ENCODE measurements at places on chromosomes 16 and 17.

- no peak for DNase-seq
Observed at GRCh38 chr17:82351254-82351712, 7.8 kb upstream of the TEX19 start.

- no peak for DNase-seq
Observed at GRCh38 chr17:12927541-12928425, 90.0 kb downstream of the ELAC2 start.

DNA sequence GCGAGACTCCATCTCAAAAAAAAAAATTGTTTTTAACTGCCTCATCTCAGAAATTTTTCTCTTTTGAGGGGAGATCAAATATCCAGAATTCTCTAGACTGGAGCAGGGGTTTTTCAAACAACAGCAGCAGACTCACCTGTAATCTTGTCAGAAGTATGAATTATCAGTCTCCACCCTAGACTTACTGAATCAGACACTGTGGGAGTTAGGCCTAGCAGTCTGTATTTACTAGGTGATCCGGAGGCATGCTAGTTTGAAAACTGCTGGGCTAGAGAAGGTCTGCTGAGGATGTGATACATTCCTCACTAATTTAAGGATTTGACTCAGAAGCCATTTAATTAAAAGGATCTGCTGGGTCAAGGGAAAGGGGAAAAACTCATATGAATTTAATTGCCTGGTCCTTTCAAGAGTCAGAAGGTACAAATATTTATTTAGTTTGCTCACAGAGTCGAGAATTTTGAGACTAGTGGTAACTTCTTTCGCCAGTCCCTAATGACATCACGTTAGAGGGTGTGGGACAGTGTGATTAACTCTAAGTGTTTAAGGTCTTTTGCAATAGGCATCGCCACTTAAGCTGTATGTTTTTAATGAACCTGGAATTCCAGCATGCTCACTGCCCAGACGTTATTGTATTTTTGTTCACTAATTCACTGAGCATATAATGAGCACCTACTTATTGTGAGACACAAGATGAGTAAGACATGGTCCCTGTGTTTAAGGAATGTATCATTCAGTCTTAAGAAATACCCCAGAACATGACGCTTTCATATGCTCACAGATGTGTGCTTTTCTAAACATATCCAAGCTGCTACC, 14.2 kb downstream of the ATP6V0A1 start:
- no peak for DNase-seq

DNA sequence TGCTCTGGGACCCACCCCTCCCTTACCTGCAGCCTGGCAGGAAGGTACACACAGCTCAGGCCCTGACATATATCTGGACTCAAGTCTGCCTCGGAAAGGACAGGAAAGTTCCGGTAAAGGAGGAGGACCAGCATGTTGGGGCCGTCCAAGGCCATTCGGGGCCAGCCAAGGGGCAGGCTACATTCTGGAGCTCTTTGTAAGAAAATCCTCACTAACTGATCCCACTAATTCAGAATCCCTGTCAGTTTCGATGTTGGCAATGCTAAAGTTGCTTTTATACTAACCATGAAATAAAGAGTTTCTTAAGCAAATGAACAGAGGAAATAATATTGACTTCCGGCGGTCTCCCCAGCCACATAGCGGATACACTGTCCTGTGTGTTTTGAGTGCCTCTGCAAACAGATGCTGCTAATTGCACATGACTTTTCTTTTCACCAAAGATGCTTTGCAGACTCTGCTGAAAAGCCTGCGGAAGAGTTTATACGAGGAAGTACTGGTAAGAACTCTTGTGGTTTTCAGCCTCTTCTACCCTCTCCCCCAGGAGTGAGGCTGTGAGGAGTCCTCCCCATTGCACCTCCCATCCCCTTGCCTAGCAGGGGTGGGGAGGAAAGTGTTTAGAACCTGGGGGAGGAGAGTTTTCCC, 54.8 kb downstream of the PLXDC1 start:
- no peak for DNase-seq

- DNase-seq: no peak
Observed at GRCh38 chr17:82457073-82457928, 1.2 kb upstream of the NARF start.

GRCh38 chr16:69663846-69664245, 62.5 kb downstream of the NQO1 start:
- DNase-seq: no peak

GRCh38 chr17:14080847-14081251, 11.5 kb downstream of the COX10 start:
- no peak for DNase-seq

DNA sequence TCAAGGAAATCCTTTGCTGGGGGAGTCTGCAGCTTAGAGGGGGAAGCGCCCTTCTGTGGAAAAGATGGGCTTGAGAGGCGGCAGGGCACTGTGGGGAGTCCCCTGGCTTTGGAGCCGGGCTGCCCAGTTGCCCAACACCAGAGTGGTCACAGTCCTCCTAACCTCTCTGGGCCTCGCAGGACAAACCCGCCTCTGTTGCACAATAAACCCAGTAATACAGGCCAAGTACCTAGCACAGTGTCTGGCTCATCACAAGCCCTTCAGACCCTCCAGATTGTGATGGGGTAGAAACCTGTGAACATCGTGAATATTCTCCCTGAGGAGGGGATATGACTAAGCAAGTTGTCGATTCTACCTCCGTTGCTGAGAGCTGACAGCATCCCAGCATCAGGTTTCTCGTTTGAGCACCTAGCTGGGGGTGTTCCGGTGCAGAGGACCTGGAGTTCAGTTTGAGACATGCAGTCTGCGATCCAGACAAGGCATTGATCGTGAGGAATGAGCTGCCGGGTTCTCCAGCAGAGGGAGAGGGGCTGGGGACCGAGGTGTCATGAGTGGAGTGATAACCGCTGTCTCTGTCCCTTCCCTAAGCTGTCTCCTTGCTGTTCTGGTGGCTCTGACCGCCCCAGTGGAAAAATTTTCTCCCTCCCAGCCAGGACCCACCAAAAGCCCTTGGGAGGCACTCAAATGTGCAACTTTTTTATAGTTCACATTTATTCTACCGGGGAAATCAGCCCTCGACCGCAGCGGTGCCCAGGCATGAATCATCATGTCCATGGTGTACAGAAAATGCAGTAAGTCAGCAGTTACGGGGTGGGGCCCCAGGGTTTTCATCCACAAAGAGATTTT, 161.9 kb downstream of the WSCD1 start:
- peak; percentile 64 for DNase-seq

GRCh38 chr17:19747829-19748806, at the start of gene ALDH3A1:
Gene ALDH3A1, minus strand, starts transcription at chr17:19748298. Its CDS starts 3,169 bp downstream, at chr17:19745129.
- DNase-seq: no peak

DNA sequence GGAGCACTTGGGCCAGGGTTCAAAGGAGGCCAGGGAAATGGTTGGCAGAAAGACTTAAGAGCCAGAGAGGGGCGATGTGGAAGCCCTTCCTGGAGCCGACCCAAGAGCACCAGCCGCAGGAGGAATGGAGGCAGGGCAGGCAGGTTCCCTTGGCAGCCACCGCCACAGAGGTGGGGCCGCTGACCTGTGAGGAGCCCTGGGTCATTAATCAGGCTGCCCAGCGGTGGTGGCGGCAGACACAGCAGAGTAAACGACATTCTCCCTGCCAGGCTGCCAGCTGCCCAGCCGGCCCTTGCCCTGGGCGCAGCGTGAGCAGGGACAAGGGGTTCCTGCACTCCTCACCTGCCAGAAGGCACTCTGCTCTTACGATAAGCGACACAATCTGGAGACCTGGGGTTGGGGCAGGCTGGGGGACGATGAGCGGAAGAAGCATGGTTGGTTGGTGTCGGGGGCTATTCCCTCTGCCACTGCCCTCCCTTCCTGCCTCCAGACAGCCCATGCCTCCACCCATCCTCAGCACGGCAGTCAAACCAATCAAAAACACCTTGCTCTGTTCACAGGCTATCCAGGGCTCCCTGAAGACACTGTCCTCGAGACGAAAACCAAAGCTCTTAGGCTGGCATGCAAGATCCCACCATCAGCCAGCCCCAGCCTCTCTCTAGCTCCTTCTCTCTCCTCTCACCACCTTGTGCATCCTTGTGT, 40.9 kb downstream of the PLXDC1 start:
- no peak for DNase-seq

- no peak for DNase-seq
Observed at GRCh38 chr16:23145608-23146007, 3.6 kb downstream of the USP31 start.

GRCh38 chr17:65627891-65628643, 66.6 kb upstream of the AXIN2 start:
- peak; percentile 68 for DNase-seq

DNA sequence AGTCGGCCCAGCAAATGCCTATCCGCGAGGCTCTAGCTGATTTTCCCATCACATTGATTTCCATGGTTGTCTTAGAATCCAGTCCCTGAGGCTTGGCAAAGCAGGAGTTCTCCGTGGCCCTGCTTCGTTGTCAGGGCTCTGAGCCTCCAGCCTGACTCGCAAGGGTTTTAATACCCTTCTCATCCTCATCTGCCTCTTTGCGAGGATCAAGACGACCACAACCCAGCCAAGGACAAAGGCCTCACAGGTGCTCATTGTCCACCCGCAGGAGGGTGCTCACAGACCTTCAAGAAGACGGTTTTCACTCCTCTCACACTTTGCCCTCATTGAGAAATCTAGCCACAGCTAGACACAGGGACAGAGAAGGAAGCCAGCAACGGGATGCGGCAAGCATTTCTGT, 610.8 kb downstream of the KCNJ18 start:
- no peak for DNase-seq

GRCh38 chr17:27628376-27628775, 2.6 kb upstream of the LGALS9 start:
- DNase-seq: no peak

GRCh38 chr16:57984443-57985203, 13.7 kb upstream of the CNGB1 start:
- no peak for DNase-seq

DNA sequence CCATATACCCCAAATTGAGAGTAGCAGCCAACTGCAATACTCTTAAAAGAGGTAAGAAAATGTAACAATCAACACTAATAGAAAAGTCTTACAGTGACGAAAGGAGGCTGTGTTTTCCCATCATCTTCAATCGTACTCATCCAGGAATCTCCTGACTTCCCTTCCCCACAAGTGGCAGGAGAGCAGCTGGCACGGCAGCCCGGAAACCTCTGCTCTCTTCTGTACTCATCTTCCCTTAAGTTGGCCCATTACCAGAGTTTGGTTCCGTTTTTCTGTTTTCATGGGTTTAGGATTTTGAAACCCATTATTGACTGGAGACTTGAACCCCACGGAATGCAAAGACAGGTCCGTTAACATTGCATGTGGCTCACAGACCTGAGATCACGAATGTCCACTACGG, 11.7 kb upstream of the CD300H start:
- no peak for DNase-seq

DNA sequence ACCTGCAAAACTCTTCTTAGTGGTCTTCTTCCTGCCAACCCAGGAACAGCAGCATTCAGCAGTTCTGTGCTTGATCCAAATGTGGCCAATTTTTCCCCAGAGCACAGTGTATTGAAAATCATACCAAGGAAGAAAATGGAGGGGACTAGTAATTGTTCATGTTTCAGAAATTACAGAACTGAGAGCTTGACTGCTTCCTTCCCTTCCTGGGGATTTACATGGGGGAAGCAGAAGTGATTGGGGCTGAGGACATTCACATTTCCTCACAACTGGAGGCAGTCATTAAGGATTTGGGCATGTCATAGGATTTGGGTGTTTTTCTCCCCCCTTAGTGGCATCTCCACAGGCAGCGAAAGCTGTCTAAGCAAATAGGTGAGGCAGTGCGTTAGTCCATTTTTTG, 19.7 kb downstream of the CIITA start:
- DNase-seq: no peak

- DNase-seq: peak; percentile 75
Observed at GRCh38 chr17:79707931-79708891, 22.5 kb upstream of the ENPP7 start.

DNA sequence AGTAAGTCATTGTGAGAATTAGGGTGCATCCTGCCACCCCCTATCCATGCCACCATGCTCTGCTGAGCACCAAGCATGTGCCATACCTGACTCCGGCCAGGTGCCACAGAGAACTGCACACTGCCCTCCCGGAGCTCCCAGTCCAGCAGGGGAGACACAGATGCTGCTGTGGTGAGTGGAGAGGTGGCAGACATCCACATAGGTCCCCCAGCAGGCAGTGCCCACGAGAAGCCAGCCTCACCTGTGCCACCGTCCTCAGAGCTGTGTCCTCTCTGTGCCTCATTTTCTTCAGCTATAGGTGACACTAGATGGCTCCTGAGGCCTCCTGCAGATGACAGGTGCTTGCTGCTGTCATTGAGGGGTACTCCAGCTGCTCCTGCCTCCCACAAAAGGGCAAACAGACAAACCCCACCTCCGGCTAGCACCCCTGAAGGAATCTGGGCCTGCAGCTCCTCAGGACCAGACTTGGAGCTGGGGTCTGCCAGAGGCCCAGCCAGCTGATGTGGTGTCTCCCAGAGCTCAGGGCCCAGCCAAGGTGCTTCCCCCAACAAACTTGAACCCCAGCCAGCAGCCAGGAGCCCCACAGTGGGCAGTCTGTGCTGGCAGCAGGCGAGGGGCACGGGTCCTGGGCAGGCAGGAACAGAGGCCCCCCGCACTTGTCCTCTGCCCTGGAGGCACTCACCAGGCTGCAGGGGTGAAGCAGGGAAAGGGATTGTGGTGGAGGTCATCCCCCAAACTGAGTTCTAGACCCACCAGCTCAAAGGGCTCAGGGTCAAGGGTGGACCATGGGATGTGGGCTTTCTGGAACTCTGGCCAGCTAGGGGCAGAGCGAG, 17.1 kb downstream of the FOXJ1 start:
- no peak for DNase-seq

- no peak for DNase-seq
Observed at GRCh38 chr17:39751016-39751543, 13.3 kb downstream of the GRB7 start.

- DNase-seq: peak; percentile 63
Observed at GRCh38 chr17:80529904-80530292, 14.7 kb upstream of the RPTOR start.

GRCh38 chr17:7004398-7005253, 7.8 kb upstream of the RNASEK start:
- DNase-seq: peak; percentile 40

DNA sequence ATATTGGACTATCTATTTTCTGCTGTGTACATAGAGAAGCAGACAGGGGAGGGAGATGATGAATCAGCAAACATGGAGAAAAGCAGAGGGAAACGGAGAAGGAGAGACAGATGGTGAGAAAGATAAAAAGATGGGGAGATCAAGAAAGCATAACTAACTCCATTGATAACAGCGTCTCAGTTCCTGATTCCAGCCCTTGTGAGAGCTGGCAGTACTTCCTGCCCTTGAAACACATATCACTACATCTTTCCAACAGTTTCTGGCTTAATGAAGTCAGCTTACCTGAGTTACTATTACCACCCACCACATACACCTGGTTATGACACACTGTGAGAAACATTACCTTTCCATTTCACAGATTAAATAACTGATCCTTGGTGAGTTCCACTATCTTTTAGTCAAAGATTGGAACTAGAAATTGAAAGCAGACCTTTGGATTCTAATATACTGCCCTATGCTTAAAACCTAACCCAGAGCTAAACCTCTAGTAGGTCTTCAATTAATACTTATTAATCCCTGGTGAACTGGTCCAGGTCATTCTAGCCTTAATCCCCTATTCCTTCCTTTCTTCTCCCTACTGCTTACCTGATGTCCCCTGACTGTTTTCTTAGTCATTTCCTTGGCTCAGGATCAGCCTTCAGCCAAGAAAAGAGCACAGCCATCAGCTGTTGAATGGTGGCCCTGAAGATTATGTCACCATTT, 346.6 kb upstream of the CCL2 start:
- no peak for DNase-seq

All from urothelium cell line (cell line).